HFF-Myc (cell line): ENCODE measurements at places on chromosomes 5 and 9.

- no peak for DNase-seq
Measured at GRCh38 chr9:108325406-108325805, 530.4 kb downstream of the ACTL7B start.

DNA sequence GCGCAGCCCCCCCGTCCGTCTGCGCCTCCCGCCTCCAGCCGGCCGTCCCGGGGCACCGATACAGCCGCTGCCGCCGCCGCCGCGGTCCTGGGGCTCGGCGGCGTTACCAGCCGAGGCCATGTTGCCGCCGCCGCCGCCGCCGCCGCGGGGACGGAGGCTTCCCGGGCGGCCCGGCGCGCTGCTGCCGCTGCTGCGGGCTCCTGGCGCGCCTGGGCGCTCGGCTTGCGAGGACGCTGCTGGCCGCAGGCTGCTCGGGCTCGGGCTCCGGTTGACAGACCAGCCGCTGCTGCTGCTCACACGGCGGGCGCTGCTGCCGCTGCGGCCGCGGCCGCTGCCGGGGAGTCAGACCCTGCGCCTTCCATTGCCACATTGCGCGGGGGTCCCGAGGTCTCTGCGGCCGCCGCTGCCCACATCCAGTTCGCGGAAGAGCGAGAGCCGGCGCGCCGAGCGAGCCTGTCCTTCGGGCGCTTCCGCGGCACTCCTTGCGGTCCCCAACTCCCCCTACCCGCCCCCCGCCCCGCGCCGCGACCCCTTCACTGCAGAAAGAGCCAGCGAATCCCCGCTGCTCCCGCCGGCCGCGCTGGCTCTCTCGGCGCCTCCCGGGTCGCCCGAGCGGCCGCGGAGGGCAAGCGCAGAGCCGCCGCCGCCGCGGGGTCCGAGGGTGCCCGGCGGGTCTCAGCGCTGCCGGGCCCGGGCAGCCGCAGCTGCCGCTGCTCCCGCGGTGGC, 8.4 kb downstream of the PTCH1 start:
- DNase-seq = no peak

- no peak for DNase-seq
Measured at GRCh38 chr5:135671052-135671705, 92.4 kb upstream of the CXCL14 start.

DNA sequence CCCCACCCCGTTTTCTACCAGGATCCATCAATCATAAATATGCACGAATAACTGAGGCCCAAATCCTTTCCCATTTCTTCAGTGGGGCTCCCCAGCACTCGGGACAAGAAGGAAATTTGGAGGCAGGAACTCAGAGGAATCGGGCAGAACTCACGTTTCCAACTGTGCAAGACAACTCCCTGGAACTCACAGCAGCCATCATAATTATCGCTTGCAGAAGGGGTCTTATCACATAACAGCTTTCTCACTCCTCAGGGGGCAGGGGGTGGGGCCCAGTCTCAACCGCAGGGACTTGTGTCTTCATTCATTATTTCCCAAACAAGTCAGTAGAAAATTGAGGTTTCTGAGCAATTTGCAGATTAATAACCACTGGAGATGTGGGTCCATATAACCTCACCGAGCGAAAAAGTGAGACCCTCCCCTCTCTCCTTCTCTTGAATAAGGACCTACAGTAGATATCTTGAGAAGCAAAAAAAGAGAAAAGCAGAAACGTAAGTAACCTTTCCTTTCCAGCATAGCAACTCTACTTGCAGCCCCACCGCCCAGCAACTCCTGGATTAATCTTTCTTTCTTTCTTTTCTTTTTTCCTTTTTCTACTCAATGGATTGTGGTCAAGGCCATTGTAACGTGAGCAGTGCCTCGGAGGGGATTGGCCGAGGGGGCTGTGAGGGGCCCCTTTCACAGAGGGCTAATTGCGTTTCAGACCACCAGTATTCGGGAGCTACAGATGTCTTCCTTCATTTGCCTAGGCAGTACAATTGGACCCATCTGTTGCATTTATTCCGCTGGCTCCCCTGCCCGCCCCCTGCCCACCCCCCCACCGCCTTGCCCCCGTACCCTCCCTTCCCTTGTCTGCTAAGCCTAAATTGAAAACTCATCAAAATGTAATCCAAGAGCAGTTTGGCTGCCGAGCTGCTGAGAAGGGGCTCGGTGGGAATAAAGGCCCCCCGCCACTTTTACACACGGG, 24.7 kb upstream of the TIFAB start:
- no peak for DNase-seq

- peak; percentile 89 for DNase-seq
Measured at GRCh38 chr9:137083394-137084004, 3.3 kb upstream of the MAN1B1 start.

- DNase-seq = no peak
Measured at GRCh38 chr9:81225596-81225995, 463.8 kb downstream of the TLE1 start.
